Vagina (tissue), 2 donors: ENCODE measurements at places on chromosomes 4 and X. TPM values are rescaled to one million over a fixed set of nuclear protein-coding genes. Genes with fewer than 3 reads are reported as not detected.

DNA sequence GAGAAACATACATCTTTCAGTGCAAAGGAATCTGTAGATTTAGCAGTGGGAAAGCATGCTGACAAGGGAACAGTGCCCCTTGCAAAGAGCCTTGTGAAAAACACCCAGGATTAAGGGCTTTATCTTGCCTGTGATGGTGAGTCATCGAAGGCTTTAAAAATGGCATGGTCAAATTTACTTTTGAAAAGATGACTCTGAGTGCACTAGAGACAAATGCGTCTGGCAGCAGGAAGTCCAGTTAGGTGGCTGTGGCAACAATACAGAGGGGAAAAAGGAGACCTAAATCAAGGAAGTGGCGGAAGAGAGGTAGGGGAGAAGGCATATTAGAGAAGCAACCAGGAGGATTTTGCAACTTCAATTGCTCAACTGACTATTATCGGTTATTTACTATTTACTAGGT lies 472.6 kb upstream of the CPEB2 start:
- no peak for DNase-seq

- DNase-seq, result peak; percentile 58
These were observed 154.9 kb upstream of the PJA1 start for GRCh38 chrX:69320116-69320515.

DNA sequence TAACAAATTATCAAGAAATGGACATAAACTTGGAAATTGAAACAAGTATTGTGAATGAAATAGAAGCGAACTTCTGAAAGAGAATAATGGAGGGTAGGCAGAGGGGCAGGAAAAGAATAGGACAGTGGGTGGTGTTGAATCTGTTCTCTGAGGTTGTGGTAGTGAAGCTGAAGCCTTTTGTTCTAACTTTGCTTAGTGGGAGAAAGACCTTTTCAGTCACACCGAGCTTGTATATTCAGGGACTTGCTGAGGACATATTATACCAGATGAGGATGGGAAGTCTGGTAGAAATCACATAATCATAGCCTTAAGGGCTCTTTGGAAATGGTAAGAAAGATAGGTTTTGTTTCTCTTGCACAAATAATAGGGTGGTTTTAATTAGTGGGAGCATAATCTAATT lies 115.4 kb upstream of the NDST4 start:
- no peak for DNase-seq

GRCh38 chrX:155048977-155049619 lies 21.8 kb downstream of the CMC4 start:
- DNase-seq, result no peak

STATH gene
- total RNA-seq, result not detected

MND1 gene
- total RNA-seq, result not detected

- no peak for DNase-seq
These were observed 645.9 kb downstream of the PCDH7 start for GRCh38 chr4:31366041-31366440.

GRCh38 chr4:1080961-1081688 lies 32.2 kb downstream of the RNF212 start:
- DNase-seq, result peak; percentile 64

GRCh38 chr4:83207497-83208101 lies 77.0 kb downstream of the COQ2 start:
- DNase-seq, result peak; percentile 22

RNF175 gene
- total RNA-seq, result 2.2 TPM

DNA sequence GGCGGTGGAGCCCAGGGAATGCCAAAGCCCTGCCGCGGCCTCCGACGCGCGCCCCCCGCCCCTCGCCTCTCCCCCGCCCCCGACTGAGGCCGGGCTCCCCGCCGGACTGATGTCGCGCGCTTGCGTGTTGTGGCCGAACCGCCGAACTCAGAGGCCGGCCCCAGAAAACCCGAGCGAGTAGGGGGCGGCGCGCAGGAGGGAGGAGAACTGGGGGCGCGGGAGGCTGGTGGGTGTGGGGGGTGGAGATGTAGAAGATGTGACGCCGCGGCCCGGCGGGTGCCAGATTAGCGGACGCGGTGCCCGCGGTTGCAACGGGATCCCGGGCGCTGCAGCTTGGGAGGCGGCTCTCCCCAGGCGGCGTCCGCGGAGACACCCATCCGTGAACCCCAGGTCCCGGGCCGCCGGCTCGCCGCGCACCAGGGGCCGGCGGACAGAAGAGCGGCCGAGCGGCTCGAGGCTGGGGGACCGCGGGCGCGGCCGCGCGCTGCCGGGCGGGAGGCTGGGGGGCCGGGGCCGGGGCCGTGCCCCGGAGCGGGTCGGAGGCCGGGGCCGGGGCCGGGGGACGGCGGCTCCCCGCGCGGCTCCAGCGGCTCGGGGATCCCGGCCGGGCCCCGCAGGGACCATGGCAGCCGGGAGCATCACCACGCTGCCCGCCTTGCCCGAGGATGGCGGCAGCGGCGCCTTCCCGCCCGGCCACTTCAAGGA lies at the start of gene FGF2:
TSS of gene FGF2 (plus strand) at position 279 of the 705 bp plus-strand sequence. CDS start at position 623, 344 bp downstream.
- no peak for DNase-seq
